ENCODE measurements at places on chromosomes 2 and 18.

- DNase-seq, result no peak
Observed at GRCh38 chr2:42795841-42796301, 3.5 kb upstream of the HAAO start.

DNA sequence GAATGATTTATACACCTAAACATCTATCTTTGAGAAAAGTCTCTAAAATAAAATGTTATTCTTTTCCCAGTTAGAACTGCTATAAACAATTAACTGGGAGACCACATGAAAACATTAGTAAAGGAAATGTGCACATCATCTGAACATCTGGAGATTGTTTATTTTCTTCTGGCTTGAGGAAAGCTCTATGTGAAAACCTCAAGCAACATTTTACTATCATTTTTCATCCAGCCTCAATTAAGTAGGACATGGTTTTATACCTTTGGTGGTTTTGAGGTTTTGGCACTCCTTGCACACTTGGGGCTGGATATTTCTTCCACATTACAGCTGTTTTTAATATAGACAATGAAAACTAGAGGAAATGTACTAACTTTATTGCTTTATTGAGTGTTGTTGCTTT lies 609.5 kb upstream of the SLC8A1 start:
- DNase-seq, result no peak

DNA sequence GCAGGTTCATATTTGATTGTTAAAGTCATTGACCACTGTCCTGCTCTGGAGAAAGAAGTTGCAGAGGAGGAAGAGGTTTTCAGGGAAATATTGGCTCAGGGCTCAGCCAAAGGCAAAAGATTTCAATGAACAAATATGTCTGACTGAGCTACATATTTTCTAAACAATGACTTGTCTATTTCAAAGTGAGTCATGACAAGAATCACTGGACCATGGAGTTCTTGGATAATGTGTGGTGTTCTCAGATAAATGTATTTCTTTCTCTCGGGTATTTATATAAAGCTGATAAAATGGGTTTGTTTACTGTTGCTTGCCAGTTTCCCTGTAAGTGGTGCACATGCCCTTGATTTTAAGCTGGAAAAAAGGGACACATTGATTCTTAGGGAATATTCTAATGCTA lies 34.3 kb upstream of the RMP24 start:
- peak; percentile 58 for DNase-seq

- no peak for DNase-seq
Observed at GRCh38 chr18:57915248-57915647, 112.1 kb upstream of the ATP8B1 start.

DNA sequence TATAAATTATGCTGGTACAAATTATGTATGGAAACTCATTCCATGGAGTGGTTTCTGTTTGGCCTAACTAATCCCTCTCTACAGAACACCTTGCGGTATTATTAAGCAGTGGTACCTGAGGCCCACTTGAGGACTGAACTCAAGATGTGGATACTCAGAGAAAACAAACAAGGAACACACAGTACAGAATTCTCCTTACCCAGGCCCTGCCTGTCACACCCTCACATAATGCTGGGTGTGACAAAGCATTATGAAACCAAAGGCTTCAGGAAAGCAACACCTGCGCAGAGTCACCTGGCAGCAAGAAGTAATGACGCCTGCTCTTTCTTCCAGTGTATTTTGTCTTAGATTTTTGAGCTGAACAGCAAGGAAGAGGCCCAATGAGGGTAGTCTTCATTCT lies 264.7 kb downstream of the PAX3 start:
- DNase-seq, result no peak

DNA sequence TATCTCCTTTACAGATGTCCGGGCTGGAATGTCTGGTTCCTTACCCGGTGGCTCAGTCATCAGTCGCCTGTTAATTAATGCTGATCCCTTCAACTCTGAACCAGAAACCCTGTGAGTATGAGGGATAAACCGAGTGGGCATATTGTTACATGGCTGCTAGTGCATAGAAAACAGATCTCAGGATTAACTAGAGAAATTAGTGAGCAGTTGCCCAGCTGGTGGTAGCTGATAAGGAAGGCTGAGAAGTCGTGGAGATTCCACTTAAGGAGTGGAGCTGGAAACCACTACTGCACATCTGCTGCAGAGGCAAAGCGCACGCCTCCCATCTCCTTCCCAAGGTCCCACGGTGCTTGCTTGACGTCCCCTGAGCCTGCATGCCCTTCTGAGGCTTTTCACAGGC lies 97.7 kb downstream of the DGKD start:
- DNase-seq, result no peak

GRCh38 chr2:360124-360523 lies 72.2 kb upstream of the ALKAL2 start:
- DNase-seq, result no peak

DNA sequence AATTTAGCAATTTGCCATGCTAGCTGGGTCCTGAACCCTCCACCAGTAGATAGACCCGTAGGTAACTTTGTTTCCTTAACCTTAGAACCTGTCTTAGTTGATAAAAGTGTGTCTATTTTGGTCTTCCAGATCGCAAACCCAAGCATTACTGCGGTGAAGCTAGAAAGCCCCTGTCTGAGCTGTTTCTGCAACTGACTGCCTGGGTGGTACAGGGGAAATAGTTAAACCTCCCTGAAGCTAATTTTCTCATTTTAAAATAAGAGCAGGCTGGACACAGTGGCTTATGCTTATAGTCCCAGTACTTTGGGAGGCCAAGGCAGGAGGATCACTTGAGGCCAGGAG lies 101.7 kb upstream of the MSH2 start:
- no peak for DNase-seq

GRCh38 chr2:100272841-100273329 lies 49.4 kb downstream of the LONRF2 start:
- DNase-seq, result no peak

GRCh38 chr2:110679337-110679707 lies 1.5 kb upstream of the BUB1 start:
- no peak for DNase-seq

- DNase-seq, result no peak
Observed at GRCh38 chr2:25374827-25375226, 33.1 kb upstream of the DNMT3A start.

GRCh38 chr2:238462782-238463396 lies 36.2 kb downstream of the ASB1 start:
- peak; percentile 29 for DNase-seq

- peak; percentile 36 for DNase-seq
Observed at GRCh38 chr18:35460736-35461161, 37.0 kb downstream of the INO80C start.

DNA sequence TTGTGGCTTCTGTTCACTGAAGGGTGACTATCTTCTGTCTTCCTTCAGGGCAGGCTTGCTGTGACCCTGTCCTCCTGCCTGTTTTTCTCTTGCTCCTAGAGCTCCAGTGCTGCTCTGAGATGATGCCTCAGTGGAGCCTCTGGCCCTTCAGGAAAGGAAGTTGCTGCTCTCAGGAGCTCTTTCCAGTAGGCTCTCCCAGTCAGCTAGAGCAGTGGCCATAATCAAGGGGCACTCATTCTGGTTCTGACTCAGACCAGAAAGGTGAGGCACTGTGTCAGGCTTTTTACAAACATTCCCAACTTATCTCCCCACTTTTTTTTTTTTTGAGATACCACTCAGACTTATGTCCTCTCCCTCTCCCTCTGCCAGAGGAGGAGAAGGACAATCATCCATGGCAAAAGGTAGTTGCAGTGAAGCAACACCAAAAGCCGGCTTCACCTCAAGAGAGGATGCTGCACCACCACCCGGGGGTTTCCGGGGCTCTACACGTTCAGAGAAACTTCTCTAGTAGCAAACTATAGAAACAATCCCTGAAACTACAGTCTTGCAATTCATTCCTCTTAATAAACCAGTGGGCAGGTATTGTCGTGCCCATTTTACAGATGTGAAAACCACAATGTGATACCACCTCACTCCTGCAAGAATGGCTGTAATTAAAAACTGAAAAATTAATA lies 115.4 kb downstream of the ACTR3 start:
- DNase-seq, result no peak

DNA sequence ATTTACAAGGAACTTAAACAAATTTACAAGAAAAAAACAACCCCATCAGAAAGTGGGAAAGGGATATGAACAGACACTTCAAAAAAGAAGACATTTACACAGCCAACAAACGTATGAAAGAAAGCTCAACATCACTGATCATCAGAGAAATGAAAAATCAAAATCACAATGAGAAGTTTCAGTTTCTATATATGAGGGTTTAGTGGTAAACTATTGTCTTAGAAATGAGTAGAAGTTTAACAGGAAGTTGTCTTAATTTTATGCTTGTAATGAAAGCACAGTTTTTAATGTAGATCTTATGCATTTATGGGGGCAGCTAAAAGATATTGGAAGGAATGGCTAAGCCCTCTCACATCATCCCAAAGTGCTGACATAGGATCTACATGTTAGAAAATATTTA lies 325.4 kb downstream of the ERBB4 start:
- DNase-seq, result no peak

DNA sequence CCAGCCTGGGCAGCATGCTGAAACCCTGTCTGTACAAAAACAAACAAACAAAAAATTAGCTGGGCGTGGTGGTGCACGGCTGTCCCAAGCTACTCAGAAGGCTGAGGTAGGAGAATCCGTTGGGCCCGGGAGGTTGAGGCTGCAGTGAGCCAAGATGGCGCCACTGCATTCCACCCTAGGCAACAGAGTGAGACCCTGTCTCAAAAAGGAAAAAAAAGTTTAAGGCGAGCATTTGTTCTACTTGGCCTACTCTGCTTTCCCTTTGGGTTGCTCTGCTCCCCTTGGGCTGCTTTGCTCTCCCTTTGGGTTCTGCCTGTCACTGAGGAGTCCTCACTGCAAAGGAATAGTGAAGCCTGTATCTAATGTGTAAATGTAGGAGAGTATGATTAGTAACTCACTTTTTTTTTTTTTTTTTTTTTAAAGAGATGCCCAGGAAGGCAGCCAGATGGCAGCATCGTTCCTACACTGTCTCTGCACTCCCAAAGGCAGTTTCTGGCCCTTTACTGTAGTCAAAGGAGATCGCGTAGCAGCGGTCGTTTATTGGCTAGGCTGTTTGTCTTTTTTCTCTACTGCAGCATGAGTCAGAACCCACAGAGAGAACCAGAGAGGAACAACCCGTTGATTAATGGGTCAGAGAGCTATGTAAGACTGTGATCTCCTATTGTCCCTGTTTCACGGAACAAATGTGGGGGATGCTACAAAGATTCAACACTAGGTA lies 118.3 kb upstream of the CWC22 start:
- peak; percentile 94 for DNase-seq

All from kidney glomerular epithelial cell (primary cell).